ENCODE measurements at places on chromosomes 2 and 18.

DNA sequence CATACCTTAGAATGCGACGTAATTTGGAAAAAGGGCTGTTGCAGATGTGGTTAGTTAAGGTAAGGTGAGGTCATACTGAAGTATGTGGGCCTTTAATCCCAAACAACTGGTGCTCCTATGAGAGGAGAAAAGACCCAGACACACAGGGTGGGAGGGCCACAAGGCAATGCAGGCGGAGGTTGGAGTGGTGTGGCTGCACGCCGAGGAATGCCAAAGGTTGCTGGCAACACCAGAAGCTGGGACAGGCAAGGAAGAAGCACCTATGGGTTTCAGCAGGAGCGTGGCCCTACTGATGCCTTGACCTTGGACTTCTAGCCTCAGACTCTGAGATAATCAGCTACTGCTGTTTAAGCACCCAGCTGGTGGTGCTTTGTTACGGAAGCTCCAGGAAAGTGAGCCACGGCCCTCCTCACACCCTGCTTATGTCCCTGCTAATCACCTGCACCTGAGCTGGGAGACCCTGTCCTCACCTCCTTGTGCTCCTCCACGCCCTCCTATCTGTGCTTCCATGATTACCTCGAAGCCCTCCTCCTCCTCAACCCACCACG is 48.3 kb upstream of the LAMA1 start:
- DNase-seq = no peak

- no peak for DNase-seq
Observed at GRCh38 chr2:8779795-8780671, 57.4 kb downstream of the KIDINS220 start.

DNA sequence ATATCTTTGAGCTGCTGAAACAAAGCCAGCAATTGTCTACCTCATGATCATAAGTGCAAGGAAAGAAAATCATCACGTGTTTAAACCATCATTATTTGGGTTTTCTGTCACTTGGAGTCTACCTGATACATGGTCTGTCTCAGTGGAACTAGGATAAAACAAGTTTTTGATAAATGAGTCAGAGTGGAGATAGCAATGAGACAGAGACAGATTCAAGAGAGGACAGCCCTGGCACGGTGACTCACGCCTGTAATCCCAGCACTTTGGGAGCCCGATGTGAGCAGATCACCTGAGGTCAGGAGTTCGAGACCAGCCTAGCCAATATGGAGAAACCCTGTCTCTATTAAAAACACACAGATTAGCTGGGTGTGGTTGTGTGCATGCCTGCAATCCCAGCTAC is 93.8 kb downstream of the PMAIP1 start:
- DNase-seq = no peak

- no peak for DNase-seq
Observed at GRCh38 chr2:47038656-47039488, 116.2 kb downstream of the STPG4 start.

GRCh38 chr2:227348324-227348723 is 23.3 kb downstream of the MFF start:
- no peak for DNase-seq

DNA sequence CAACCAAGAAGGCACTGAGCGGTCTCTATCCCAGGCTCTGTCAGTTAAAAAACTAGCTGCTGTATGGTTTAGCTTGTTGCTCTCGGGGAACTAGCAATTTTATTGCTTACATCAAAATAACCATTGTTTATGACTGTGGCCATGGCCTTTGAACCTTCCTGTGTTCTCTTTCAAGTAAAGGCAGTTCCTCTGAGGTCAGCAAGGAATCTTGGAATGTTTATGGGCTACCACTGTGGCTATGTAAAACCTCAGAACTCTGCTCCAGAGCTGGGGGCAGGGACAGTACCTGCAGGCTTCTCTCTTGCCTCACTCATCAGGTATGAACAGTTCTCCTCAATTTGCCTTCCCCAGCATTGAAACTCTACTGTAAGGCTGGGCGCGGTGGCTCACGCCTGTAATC is 416.0 kb upstream of the NETO1 start:
- no peak for DNase-seq

DNA sequence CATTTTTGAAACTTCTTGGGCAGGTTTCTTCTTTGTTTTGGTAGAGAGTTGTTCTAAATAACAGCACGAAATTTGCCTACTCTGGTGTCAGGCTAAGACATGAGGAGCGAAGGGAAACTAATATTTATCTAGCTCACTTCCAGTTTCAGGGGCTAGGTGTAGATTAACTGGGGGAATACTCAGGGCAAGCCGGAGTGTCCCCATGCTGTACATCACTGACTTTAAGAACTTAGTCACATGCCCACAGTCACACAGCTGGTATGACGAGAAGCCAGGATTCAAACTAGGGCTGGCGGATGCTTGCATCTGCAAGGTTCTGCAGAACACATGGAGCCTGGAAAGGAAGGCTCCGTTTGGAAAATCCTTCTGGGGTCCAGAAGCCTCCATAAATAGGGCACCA is 133.3 kb downstream of the ALPK2 start:
- no peak for DNase-seq

Measured in activated T-helper 1 cell treated with anti-CD3 and anti-CD28 coated beads, Interleukin-2, amount 50 U/mL, for 16 hours (primary cell).